Ammon's horn (tissue), 1 donor: ENCODE measurements at places on chromosomes 5 and 9.

GRCh38 chr9:129630967-129631673 is 5.2 kb downstream of the NTMT1 start:
- no peak for DNase-seq

- no peak for DNase-seq
Measured at GRCh38 chr9:4746278-4747030, 5.5 kb upstream of the AK3 start.

GRCh38 chr5:89343666-89344065 is 460.7 kb upstream of the MEF2C start:
- DNase-seq, result no peak

GRCh38 chr9:135611142-135611874 is 28.0 kb downstream of the GLT6D1 start:
- DNase-seq, result no peak
